ENCODE measurements at places on chromosomes 13 and 19.
A peak's percentile ranks its signal among the peaks of the same experiment; 100 is the strongest.

GRCh38 chr13:39370048-39370447 lies 232.9 kb downstream of the LHFPL6 start:
- no peak for DNase-seq

GRCh38 chr19:18589380-18590272 lies 1.0 kb downstream of the REX1BD start:
- DNase-seq, result peak; percentile 76

GRCh38 chr19:38739440-38740256 lies 4.6 kb downstream of the CAPN12 start:
- no peak for DNase-seq

DNA sequence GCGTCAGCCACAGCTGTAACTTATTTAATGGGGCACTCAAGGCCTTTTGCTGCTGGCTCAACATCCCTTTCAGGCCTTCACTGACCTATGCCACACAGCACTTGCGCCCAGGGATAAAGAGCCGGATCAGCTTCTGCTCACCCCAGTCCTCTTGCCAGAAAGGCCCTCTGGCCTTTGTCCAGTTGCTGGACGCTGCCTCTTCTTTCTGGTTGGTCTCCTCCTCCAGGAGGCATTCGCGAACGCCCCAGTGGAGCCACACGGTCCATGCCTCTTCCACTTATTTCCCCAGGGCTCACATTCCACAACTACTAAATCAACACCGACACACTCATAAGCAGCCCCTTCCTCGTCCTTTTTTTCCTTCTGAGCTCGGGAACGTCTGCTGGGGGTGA lies 3.7 kb upstream of the ZNF329 start:
- no peak for DNase-seq

GRCh38 chr19:50362656-50363424 lies 2.6 kb downstream of the NAPSA start:
- peak; percentile 3 for DNase-seq

DNA sequence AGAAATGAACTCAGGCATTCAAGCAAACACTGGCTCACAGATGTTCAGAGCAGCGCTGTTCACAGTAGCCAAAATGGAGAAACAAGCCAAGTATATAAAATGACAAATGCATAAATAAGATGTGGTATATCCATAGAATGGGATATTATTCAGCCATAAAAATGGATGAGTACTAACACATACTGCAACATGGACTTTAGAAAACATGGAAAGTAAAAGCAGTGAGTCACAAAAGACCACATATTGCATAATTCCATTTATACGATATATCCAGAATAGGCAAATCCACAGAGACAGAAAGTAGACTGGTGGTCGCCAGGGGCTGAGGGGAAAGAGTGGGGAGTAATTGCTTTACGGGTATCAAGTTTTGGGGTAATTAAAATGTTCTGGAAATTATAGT lies 6.6 kb downstream of the ZNF837 start:
- DNase-seq, result no peak

DNA sequence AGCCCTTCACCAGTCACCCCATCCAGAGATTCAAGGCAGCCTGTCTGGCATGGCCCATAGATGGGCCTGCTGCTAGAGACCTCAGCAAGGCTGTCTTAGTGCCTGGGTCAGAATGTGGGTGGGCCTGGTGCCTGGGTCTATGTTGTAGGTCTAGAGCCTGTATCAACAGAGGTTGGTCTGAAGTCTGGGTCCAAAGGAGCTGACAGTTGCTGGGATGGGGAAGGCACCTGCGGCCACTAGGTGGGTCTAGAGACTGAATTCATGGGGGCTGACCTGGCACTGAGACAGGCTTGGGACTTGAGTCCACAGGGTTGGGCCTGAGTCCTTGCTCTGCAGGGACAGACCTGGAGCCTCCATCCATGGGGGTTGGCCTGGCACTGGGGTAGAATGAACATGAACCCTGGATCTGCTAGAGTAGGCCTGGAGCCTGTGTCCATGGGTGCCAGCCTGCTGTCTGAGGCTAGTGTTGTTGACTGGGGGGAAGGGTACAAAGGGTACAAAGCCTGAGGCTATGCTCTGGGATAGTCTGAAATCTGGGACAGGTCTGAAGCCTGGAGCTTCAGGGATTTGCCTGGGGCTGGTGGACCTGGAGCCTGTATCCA lies 516.8 kb downstream of the OLFM4 start:
- DNase-seq, result no peak

DNA sequence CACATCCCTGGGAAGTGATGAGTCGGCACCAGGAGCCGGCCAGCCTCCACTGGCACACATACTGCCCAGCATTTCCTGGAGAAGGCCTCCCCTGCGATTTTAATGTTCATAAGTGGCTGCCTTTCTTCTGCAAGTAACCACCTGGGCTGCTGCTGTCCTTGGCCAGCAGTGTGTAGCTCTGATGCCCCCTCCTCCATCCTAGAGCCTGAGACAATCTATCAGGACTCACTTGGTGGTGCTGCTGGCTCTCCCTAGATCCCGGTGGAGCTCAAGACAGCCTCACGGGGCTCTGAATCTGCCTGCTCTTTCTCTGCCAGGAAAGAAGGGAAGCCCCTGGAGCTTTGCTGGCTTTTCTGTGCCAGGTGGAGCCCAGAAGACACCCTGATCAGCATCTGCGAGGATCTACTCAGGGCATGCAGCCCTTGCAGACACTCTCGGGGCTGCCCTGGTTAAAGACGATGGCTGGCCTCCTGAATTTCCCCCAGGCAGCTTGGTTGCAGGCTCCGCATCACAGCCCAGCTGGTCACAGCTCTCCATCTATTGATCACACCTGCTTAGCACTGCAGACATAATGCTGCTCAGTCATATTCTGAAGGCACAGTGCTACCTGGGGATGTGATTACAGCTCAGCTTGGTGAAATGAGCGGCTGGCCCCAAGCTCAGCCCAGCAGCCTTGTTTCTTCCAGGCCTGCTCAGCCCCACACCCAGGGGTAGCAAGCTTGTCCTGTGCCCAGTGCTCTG lies 122.3 kb downstream of the ZDHHC20 start:
- DNase-seq, result no peak

DNA sequence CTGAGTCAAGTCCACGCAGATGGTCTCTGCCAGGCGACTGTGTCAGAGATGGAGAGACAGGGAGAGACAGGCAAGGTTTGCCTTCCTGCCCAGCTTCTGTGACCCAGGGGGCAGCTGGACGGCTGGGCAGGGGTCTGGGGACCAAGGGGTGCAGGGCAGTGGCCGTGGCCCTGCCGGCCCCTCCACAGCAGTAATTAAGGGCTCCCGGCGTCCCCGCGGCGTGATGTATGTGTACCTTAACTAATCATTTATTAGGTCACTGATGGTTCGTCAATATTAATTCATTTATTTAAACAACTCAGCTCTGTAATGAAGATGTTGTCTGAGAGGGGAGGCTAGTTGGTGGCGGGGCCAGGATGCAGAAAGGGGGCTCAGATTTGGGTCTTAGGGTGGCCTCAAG lies 28.6 kb upstream of the TCF3 start:
- no peak for DNase-seq

DNA sequence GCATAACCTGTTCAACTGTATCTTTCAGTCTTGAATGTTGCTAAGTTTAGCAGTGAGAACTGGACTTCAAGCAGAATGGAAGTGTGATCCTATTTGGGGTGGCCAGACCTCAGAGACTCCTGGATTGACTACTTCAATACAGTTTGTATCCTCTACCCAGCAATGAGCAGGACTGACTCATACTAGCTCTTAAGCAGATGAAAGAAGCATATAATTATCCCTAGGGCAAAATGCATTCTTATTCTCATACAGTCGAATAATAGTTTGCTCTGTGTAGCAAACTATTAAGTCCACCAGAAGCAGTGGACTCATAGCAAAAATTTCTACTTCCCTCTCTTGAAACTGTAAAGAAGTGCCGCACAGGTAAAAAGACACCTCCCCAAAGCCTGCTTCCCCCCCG lies 46.4 kb upstream of the FAM216B start:
- no peak for DNase-seq

- DNase-seq, result no peak
These were observed 1115.9 kb upstream of the PCDH9 start for GRCh38 chr13:68345963-68346531.

GRCh38 chr19:4113398-4114088 lies 10.4 kb downstream of the MAP2K2 start:
- DNase-seq, result no peak

DNA sequence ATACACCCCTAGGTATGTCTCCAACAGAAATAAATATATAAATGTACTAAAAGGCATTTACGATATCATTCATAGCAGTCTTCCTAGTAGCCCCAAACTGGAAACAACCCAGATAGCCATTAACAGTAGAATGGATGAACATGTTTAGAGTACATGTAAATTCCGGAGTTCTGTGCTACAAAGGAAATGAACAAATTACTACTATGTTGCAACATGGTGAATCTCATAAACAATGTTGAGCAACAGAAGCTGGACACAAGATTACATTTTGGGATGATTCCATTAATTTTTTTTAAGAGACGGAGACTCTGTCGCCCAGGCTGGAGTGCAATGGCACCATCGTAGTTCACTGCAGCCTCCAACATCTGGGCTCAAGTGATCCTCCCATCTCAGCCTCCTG lies 5.9 kb upstream of the SLC7A10 start:
- DNase-seq, result no peak

GRCh38 chr19:41816761-41817160 lies 20.4 kb downstream of the CEACAM3 start:
- DNase-seq, result no peak

DNA sequence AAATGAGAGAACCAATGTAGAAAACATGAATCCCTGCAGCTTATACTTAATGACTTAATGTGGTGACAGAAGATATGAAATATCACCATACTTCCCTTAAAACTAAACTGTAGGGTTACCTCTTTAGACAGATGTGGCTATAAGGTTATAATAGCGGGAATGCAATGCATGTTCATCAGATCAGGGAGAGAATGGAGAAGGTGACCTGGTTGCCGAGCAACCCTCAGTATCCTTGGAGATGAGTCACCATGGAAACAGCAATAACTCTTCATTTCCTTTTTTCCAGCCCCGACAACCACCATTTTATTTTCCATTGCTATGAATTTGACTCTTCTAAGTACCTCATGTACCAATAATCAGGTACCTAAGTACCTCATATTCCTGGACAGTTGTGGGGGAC lies 28.0 kb upstream of the ZNF835 start:
- DNase-seq, result no peak

DNA sequence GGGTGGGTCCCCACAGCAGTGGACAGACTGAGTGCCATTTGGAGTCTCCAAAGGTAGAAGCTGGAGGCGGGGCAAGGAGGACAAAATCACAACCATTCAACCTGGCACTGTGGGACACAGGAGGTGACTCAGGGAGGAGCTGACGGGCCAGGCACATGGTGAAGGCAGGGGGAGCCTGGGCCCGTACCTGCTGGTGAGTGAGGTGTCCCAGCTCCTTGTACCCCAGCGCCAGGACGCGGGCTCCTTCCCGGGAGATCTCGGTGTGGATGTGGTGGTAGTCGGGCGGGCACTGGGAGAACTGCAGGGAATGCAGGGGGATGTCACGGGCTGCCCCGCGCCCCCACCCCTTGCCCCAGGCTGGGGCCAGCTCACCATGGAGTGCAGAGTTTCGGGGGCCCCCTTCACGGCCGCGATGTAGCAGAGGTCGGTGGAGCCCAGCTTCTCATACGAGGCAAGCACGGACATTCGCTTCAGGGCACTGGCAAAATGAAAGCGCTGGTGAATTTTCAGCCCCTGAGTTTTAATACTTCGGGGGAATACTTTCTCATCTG lies 9.8 kb downstream of the ATP13A1 start:
- no peak for DNase-seq

DNA sequence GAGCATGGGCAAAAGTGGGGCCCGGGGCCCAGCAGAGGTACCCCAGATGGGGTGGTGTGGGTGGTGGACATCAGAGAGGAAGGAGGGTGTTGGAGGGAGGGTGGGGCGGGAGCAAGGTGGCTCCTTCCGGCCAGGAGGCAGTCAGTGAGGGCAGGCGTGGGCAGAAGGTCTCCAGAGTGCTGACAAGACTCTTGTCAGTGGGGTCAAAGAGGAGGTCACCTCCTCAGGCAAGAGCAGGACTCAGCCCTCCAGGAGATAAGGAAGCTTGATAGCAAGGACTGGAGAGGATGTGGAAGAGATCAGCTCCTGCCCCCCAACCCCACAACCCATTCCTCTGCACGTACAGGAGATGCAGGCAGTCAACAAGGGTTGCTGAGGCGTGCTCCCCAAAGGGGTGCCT lies 9.8 kb downstream of the GJA3 start:
- no peak for DNase-seq

GRCh38 chr13:113627136-113627535 lies 30.9 kb downstream of the ATP4B start:
- DNase-seq, result no peak

DNA sequence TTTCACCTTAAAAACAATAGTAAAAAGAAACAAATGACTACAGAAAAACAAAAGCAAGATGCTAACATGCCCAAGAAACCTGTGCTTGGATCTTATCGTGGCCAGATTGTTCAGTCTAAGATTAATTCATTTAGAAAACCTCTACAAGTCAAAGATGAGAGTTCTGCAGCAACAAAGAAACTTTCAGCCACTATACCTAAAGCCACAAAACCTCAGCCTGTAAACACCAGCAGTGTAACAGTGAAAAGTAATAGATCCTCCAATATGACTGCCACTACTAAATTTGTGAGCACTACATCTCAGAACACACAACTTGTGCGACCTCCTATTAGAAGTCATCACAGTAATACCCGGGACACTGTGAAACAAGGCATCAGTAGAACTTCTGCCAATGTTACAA lies 6.0 kb downstream of the CKAP2 start:
- no peak for DNase-seq

DNA sequence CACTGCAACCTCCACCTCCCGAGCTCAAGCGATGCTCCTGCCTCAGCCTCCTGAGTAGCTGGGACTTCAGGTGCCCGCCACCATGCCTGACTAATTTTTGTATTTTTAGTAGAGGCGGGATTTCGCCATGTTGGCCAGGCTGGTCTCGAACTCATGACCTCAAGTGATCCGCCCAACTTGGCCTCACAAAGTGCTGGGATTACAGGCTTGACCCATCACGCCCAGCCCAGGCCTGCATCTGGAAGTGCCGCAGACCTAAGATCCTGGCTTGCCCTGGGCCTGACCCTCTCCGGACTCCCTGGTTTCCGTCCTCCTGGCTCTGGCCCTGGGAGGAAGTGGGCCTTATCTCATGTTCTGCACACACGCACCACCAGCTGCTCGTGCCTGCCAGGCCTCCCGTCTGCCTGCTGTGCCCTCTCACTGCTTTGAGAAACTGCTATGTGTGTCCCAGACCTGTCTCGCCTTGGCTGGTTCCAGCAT lies 4.7 kb upstream of the PTGIR start:
- no peak for DNase-seq

GRCh38 chr13:74325106-74325505 lies 190.9 kb upstream of the KLF12 start:
- DNase-seq, result no peak

Data from MM.1S (cell line).